ENCODE measurements at places on chromosomes 6 and 20.

GRCh38 chr6:39225946-39226437 lies 3.3 kb downstream of the KCNK5 start:
- peak; percentile 53 for DNase-seq

- DNase-seq: peak; percentile 19
Measured at GRCh38 chr20:24950128-24950835, 1.2 kb downstream of the CST7 start.

- no peak for DNase-seq
Measured at GRCh38 chr20:37096415-37097041, 731 bp upstream of the RBL1 start.

- no peak for DNase-seq
Measured at GRCh38 chr6:128696691-128697689, 176.6 kb upstream of the PTPRK start.

- no peak for DNase-seq
Measured at GRCh38 chr6:52364480-52365166, 2.7 kb downstream of the PAQR8 start.

GRCh38 chr6:39377539-39377950 lies 55.0 kb upstream of the KCNK16 start:
- DNase-seq: no peak

DNA sequence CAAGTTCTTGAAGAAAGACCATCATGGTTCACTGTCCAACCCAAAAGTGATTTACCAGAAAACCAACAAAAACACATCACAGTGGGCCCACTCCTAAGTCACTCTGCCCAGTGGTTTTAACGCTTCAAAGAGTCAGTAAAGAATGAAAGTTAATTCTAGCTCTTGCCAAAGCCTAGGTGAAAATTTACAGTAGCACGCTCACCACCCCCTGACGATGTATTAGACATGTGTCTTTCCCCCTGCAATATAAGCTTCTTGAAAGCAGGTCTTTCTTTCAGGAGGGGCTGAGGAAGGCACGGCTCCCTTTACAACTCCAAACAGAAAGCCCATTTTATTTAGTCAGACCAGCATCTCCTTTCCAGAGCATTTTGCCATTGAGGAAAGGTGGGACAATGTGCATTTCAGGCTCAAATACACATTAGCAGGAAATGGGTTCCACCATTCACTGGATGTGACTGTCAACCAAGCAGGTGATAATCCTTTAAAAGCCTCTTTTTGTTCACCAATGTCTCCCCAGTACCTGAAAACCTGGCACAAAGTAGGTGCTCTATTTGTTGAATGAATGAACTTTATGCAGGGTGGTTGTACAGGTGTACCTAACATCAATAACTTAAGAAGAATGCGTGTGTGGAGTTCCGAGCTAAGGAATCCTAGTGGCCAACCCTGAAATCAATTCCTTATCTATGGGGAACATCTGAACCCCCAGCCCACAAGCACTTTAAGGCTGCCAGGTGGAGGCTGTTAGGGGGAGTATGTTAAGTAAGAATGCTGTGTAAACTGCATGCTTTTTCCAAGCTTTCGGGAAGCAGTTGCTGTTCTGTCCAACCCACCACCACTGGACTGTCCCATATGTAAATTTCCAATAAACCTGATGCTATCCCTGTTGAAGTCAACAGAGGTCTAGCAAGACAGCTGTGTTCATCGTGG lies 11.4 kb downstream of the EZR start:
- DNase-seq: no peak

DNA sequence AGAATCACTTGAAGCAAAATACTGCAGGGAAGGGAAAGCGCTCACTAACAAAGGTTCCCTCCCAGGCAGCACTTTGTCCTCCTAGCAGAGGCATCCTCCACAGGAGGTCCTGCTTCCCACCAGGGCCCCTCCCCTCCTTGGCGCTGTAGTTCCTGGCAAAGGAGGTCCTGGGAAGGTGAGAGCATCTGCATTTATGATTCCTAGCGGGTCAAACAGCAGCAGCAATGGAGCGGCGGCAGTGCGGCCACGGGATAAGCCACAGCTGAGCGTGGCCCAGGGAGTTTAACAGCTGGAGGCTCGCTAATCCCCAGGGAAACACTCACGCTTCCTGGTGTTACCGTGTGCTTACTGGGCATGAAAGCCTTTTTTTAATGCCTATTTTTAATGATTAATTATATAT lies 185.8 kb downstream of the TTLL2 start:
- no peak for DNase-seq

DNA sequence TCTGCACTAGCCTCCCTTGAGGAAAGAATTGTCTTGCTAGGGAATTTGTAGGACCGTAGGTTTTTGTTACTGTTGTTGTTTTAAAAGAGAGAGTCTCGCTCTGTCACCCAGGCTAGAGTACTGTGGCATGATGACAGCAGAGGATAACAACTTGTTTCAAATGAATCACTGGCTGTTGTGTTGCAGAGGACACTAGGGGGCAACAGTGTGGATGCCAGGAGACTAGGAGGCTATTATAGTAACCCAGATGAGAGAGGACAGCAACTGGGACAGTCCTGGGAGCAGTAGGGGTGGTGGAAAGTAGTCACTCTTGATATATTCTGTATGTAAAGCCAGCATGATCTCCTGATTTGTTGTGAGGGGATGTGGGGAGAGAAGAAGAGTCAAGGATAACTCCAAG lies 41.8 kb upstream of the LAMA4 start:
- no peak for DNase-seq

DNA sequence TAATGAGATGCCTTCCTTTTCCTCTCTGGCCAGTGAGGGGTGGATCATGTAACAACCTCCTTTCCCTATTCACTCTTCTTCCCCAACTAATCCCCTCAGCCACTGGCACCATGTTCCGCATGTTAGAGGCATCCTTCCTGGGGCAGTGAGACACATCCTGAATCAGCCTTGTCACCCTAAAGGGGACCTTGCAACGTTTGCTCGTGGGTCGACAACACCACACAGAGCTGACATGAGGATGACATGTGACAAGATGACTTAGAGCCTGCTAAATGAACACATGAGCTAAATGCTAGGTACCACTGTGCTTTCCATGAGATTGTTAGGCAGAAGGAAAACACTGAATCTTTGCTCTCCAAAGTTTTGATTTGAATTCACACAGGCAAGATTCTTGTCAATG lies 129.2 kb downstream of the ATXN1 start:
- DNase-seq: no peak

DNA sequence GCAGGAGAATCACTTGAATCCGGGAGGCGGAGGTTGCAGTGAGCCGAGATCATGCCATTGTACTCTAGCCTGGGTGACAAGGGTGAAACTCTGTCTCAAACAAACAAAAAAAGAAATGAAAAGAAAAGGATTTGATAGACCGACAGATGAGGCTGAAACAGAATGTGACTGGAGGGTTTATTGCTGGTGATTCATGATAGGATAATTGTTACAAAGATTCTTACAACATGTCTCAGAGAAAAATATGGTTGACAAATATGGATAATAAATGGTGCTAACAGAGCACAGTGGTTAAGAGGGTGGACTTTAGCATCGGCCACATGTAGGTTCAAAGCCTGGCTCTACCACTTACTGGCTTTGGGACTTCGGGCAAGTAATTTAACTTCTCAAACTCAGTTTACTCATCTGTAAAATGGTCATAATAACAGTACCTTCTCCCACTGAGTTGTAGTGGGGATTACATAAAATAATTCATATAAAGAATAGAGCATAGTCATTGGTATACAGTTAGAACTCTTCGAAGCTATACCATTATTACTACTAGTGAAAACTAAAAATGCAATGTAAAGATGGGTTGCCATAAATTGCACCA lies 131.9 kb downstream of the MAP3K7 start:
- DNase-seq: no peak

- DNase-seq: no peak
Measured at GRCh38 chr20:61236713-61237112, 15.3 kb upstream of the CDH4 start.

GRCh38 chr6:140601021-140601808 lies 1226.8 kb upstream of the CITED2 start:
- DNase-seq: no peak

GRCh38 chr20:57261457-57262251 lies 4.8 kb downstream of the BMP7 start:
- no peak for DNase-seq

DNA sequence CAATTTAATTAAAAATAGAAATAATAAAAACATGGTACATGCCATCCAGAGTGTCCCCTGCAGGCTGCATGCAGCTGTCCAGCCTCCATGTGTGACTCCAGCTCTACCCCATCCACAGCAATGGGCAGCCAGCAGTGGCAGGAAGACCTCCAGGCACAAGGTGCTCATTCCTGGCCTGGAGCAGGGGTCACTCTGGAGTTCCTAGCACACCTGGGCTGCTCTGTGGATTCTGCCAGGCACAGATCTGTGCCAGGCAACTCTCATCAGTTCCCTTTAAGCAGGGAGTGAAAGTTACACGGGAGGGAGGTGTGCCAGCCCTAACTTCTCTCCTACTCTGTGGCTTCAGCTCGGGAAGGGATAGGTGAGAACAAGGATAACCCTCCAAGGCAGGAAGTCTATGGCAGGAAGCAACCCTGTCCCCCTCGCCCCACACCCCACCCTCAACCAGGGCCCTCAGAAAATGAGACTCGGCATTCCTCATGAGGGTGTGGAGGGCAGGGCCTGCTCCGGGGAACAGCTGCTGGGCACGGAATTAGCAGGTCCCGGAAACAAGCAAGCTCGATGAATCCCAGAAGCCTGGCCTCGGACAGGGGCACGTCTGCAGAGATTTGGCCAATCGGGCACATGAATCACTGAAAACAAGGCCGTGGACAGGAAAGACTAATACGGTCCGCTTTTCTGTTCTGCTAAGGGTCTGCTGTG lies 10.0 kb downstream of the JPH2 start:
- no peak for DNase-seq

- no peak for DNase-seq
Measured at GRCh38 chr6:34142061-34142998, 3.6 kb downstream of the GRM4 start.

DNA sequence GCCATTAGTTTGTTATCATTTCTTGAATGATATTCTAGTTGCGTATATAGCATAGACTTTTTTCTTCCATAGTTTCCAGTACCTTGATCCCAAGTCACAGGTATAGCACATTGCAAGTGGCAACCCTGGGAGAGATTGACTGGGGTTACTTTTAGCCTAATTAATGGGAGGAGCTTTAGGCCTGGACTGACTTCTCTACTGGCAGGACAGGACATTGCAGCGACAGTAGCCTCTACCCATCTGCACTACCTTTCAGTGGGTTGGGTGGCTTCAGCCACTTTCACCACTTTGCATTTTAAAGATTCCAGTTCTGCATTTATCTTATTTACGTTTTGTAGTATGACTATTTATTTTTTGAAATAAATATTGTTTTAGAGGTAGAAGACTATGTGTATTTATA lies 320.3 kb downstream of the RIMS1 start:
- no peak for DNase-seq

GRCh38 chr20:13149371-13150105 lies 71.5 kb upstream of the ISM1 start:
- DNase-seq: no peak

Data from CD4-positive, alpha-beta T cell treated with Interleukin-4 for 1 hour (primary cell).